ENCODE measurements at places on chromosomes 6 and 20.
A peak's percentile ranks its signal among the peaks of the same experiment; 100 is the strongest.

DNA sequence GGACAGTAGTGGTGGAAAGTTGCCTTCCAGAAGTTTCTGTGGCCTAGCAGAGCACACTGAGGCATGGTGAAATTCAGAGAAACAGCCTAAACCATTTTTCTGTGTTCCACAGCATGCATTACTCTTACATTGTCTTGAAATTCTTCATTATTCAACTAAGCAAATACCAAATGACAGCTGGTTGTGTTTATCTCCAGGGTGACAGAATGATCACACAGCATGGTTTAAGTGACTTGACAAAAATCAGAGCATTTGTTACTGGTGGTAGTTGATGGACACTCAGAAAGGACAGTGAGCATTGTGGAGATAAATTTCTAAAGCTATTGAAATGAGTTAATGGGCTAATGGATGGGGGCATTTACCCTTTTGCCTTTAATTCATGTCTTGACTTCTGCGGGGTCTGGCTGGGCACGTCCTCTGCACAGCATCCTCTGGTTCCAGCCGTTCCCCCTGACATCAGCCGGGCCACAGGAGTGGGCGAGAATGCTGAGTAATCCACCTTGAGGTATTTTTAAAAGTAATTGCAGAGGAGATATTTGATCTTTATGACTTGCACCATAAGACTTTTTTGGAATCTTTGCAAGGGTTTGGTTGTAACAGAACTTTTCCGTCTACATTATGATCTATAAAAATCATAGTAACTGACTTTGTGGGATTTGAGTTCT, 78.9 kb upstream of the SCP2D1 start:
- DNase-seq = no peak

- DNase-seq = no peak
Observed at GRCh38 chr20:32354592-32355416, 3.3 kb upstream of the ASXL1 start.

DNA sequence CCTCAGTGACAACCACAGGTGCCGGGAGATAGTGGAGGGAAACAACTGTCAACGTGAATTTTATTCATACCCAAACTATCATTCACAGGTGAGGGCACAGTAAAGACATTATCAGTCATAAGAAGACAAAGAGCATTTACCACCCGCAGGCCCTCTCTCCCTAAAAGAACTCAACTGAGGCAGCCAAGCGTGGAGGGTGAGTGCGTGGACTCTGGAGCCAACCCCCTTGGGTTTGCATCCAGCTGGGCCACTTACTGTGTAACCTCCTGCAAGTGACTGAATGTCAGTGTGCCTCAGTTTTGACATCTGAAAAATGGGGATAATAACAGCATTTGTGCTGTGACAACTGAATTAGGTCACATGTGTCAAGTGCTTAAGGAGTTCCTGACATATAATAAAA, 70.6 kb upstream of the KCNK16 start:
- DNase-seq = no peak

DNA sequence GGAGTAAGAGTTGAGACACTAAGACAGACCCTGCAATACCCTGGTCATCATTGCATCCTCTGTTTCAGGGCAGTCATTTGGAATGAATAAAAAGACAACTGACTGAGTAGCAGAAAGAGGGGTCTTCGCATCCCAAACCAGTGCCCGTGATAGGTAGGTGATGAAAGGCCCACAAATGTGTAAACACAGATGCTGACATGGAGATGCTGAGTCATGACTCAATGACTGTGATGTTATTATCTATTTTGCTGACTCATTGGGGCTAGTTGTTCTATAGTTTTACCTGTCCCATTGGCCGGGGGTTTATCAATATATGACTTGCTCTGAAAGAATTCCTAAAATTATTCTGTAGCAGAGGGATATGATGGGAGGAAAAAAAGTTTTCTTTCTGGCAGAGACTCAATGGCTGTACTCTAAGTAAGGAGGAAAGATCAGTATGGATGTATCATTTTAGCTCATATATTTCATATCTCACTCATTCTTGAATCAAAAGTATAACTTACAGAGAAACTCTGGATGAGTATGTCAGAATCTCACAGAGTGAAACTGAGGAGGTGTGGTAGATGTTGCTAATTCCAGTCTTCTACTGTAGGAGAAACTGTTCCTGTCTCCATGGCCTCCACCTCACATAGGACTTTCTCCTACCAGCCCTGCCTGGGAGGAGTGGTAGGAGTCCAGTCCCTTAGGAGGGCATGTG, 119.9 kb upstream of the PREP start:
- DNase-seq = no peak

GRCh38 chr6:137452333-137452894, 41.8 kb downstream of the OLIG3 start:
- no peak for DNase-seq

- no peak for DNase-seq
Observed at GRCh38 chr6:144559865-144560593, 274.9 kb downstream of the UTRN start.

GRCh38 chr6:127851197-127851596, 49.7 kb downstream of the THEMIS start:
- DNase-seq = no peak

DNA sequence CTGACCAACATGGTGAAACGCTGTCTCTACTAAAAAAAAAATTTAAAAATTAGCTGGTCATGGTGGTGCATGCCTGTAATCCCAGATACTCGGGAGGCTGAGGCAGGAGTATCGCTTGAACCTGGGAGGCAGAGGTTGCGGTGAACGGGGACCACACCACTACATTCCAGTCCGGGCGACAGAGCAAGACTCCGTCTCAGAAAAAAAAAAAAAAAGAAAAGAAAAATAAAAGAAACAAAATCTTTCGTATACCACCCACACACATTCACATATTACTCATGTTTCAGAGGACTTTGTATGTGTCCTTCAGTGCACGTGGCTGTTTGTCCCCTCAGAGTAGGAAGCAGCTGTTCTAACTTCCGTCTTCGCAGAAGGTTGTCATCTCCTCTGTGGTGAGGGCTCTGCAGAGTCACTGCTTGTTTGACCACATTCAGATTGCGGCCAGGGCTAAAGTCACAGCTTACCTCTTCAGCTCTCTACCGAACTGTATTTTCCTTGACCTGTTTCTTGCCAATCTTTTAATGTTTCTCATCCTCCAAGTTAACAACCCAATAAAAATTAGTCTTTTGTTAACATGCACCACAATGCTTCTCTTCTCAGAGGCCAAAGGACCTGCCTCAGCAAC, 36.6 kb upstream of the HIVEP1 start:
- no peak for DNase-seq

DNA sequence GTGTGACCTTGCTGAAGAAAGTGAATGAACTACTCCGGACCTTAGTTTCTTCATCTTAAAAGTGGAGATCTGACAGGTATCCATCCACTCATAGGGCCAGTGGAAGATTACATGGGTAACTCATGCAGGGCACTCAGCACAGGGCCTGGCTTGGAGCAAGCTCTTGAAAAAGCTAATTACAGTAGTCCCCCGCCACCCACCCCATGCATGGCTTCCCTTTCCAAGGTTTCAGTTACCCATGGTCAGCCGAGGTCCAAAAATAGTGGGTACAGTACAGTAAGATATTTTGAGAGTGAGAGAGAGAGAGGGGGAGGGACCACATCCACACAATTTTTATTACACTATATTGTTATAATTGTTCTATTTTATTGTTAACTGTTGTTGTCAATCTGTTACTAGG, 7.1 kb upstream of the PMEPA1 start:
- no peak for DNase-seq

DNA sequence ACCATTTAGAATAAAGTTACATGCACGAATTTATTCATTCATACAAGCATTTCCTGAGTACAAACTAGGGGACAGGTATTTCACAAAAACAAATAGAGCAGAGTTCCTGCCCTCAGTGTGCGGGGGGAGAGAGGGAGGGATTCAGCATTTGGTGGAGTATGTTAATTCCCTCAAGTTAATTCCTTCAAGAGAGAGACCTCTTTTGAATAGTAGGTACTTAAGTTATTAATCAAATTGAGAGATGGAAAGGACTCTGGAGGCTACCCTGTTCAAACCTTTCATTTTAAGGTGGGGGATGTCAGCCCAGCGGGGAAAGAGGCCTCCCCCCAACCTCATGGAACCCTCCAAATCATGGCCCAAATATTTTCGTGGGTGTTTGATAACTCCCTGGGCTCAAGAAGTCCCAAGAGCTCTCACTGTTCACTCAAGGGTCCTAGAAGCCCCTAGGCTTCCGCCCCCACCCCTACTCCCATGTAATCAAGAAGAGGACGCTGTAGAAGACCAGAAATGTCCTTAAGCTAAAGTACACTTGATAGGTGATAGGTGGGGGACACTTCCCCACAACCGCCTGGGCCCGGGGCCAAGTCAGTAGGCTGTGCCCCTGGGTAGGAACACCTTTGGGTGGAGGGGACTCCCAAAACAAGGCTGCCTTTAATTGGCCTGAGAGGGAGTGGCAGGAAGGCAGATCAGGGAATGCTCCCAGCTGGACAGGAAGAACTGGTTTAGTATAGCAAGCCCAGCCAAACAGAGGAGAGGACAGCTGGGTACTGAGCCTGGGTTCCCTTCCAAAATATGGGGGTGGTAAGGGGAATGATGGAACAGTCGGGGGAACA, 2.9 kb downstream of the SDC4 start:
- no peak for DNase-seq

- DNase-seq = no peak
Observed at GRCh38 chr20:35444226-35444625, 6.2 kb upstream of the GDF5 start.

- DNase-seq = peak; percentile 42
Observed at GRCh38 chr20:16351415-16351814, 221.8 kb downstream of the KIF16B start.

DNA sequence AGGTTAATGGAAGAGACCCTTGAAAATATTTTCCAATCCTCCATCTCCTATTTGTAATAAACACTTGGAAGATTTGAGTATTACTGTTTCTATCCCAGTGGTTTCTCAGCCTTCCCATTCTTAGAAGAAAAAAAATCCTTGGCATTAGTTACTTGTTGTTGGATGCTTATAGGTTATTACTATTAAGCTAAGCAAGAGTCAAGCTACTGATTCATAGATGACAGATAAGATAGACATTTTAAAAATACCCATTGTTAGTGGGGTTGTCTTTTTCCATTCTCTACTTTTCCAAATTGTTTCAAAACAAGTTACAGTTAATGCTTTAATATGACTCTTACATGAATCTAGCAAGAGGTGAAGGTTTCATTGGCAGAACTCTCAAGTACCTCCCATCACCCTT, 158.5 kb downstream of the HIVEP2 start:
- no peak for DNase-seq

GRCh38 chr6:7684076-7684475, 41.8 kb upstream of the BMP6 start:
- no peak for DNase-seq

DNA sequence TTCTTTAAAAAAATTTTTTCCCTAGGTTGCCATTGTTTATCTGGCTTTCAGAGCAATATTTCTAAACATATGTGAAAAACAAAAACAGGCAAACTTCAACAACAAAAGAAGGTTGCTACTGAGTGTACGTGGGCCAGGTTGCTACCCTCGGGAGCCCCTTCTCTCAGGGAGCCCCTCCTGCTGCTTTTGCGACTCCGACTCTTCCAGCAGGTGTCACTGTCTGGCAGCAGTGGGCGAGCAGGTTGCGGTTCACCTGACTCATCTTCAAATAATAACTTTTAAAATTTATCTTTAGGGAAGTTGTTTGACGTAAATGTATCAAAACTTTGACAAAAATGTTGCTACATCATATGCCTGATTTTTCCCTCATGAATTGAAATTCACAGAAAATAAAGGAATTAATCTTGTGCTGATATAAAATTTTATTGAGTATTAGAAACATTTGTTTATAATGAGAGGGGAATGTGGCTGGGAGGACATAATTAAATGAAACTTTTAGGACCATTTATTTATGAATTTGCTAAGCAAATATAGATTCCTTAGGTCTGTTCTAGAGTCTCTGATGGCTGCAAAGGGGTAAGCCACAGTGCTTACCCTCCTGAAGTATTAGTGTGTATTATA, 138.8 kb downstream of the HIVEP1 start:
- no peak for DNase-seq

DNA sequence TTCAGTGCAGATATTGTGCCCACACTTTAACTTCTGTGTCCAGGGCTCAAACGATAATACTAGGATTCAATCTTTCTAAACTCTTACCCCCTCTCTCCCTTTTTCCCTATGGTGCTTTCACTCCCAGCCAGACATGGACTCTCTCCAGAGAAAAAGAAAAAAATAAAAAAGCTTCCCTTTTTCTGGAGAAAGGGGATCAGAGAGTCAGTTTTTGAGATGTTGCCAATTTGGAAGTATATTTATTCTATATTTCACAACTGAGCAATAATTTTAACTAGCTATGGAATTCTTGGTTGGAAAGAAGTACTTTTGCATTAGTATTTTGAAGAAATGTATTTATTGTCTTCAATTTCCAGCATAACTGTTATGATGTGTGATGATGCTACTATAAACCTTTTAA, 72.2 kb upstream of the ZFP64 start:
- no peak for DNase-seq

DNA sequence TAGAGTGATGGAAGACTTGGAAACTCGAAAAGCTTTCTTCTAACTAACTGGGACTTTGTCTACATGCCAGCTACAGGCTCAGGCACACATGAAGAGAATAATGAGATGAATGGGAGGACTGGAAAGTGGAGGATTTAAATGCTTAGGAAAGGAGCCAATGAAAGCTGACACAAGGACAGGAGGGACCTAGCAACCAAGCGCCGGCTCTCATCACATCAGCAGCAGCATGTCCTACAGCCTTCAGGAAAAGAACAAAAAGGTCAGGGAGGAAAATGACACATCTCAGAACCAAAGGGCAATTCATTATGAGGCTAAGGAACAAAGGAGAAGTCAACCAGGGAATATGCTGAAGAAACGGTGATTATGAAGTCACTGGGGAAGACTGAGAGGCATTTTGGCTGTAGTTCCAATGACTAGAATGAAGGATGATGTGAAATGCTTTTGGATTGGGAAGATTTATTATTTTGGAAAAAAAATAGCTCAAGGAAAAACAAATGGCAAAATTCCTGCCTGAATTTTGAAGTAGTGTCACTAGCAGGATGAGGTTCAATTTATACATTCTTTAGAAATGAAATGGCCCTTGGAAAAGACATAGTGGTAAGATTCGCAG, 5.7 kb downstream of the BACH2 start:
- DNase-seq = no peak

DNA sequence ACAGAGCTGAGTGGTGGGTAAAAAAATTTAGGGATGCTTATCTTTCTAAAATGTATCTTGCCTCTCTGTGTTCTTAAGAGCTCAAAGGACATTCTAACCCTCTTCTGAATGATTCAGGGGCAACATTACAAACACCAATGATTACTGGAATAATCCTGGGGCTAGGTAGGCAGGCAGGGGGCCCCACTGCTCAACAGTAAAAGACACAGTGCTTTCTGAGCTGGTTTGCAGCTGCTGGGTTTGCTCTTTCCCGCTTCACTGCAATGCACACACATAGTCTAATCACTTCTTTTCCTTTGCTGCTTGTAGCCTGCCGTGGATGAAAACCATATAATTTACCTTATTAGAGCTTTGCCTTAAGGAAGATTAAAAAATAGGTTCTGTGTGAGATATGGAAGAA, 23.9 kb downstream of the CLDN20 start:
- DNase-seq = no peak

DNA sequence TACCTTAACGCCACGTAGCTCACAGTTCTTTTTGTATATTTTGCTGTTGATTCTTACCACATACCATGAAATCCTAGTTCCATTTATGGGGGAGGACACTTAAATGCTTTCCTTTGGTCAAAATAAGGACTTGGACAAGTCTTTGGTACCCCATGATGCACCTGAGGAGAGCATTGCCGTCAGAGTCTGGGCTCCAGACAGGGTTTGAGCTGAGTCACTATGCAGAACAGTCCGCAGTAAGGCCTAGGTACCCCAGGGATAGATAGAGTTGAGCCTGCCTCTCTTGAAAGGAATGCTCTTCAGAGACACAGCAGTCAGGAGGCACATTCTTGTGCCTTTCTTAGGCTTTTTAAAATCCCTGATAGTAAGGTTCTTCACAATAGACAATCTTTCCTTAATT, 6.0 kb downstream of the PARD6B start:
- DNase-seq = no peak

Data from cerebellar nuclear complex (tissue), 1 donor.